Activated CD8-positive, alpha-beta memory T cell treated with anti-CD3 and anti-CD28 coated beads for 48 hours (primary cell): ENCODE measurements at places on chromosomes 4 and X.

- DNase-seq = no peak
These were observed 35.8 kb downstream of the YIPF6 start for GRCh38 chrX:68534691-68535090.

DNA sequence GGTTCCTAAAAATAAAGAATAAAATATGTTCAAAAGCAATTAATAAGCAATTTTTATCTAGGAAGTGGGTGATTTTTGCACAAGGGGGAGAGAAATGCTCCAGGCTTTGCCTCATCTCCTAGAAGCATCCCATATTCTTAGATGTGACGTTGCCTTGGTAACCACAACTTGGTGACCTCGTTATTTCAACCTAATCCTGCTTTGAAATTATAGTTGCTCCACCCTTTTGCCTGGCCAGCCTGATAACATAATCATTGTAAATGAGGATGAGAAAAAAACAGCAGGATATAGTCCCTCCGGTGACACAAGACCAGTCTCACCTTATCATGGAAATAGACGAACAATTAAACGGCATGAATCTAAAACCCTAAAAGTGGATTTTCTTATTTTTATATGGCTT lies 194.4 kb downstream of the QDPR start:
- no peak for DNase-seq

DNA sequence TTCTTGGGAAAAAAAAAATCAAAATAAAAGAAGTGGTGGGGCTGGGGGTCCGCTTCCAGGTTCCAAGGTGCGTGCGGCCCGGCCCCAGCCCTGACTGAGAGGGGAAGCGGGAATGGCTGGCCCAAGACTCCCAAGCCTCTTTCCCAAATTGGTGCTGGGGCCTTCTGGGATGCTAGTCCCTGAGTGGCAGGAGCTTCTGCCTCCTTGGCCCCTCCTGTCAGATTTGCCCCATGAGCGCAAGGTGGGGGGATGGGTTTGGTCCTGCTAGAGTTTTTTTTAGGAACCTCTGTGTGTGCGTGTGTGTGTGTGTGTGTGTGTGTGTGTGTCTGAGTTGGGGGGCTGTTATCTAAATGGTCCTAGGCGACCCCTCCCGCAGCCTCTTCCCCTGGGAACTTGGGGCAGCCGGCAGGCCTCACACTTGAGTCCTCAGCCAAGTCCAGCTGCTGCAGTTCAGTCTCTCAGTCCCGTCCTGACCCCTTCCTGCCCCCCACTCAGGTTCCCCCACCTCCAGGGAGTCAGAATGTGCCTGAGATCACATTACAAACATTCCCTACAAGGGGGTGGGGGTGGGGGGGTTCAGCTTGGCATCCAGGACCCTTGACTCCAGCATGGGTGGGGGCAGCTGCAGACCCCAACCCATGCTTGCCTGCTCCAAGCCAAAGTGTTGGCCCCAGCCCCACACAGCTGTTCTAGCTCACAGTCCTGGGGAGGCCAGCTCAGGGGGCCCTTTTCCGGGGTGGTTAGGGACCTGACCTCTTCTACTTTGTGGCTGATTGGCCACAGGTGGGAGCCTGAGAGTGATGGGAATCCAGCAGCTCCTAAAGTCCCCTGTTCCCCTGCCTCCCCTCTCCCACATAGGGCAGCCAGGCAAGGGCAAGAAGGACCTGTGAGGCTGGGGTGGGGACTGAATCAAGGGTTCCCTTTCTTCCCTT lies 4.0 kb downstream of the EFNB1 start:
- DNase-seq = no peak

GRCh38 chrX:107880054-107880610 lies 54.5 kb downstream of the MID2 start:
- DNase-seq = no peak

DNA sequence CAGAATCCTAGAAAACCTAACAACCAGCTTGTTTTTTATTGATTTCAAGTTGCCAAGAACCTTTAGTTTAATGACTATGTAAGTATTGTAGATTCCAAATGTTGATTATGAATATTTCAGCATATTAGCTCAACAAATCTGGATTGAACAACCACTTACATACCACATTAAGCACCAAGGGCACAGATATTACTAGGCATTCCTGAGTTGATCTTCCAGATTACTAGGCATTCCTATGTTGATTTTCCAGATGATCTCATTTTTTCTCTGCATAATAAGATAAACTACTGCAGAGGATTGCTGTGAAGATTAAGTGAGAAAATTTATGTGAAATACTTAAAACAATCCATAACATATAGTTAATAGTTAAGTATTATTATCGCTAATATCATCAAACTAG lies 17.4 kb upstream of the DCAF8L1 start:
- no peak for DNase-seq

DNA sequence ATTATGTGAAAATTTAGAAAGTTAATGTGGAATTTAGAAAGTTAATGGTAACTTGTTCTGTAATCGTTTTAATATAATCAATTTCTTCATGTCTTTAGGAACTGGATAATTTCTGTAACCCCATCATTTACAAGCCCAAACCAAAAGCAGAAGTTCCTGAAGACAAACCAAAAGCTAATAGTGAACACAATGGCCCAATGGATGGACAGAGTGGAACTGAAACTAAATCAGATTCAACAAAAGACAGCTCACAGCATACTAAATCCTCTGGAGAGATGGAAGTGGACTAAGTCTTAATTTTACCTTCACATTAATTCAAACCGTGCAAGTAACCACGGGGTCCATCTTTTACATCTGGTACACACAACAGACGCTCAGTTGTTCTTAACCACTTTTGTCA lies 48.1 kb upstream of the PLK4 start:
- DNase-seq = no peak

- DNase-seq = no peak
These were observed 79.2 kb downstream of the TMEM164 start for GRCh38 chrX:110082161-110082560.

- DNase-seq = no peak
These were observed 26.5 kb downstream of the HCCS start for GRCh38 chrX:11137543-11138139.

GRCh38 chr4:17773135-17773698 lies 8.2 kb downstream of the FAM184B start:
- DNase-seq = no peak

GRCh38 chr4:1463088-1463926 lies 57.1 kb upstream of the NKX1-1 start:
- DNase-seq = no peak

GRCh38 chr4:140037353-140038030 lies 116.5 kb downstream of the MAML3 start:
- no peak for DNase-seq

GRCh38 chr4:39324897-39325613 lies 41.1 kb downstream of the RFC1 start:
- DNase-seq = no peak

DNA sequence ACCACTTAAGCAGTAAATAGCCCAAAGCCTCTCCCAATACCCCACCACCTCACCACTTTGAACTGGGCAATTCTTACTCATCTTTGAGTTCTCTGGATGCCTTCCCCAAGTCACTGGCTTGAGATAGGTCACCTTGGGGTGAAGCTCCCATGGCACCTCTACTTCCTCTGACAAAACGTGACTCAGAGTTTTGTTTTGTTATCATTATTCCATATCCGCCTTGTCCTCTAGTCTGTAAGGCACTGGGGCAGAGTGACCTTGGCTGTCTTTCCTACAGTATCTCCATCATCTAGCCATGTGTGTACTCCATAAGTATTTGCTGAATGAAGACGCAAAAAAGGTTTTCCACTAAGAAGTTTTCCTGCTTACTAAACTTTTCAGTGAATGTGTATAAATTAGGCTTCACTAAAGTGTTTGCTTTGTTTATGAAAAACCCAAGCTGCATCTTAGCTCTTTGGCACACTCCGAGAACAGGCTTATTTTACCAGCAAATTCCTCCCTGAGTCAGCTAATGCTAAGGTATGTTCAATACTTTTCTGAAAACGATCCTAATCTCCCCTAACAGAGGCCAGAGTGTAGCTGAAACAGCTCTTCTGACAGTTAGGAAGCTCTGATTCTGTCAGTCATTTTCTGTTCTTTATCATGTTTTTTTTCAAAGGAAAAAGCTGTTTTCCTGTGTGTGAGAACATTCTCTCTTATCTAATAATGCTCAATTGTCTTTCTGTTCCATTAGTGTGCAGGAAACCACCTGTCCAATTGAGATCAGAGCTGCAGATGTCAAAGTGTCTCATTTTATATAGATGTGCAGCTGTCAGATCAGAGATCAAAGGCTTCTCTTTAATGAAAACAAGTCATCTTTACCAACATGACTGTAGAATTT lies 30.2 kb upstream of the TSPAN5 start:
- no peak for DNase-seq

DNA sequence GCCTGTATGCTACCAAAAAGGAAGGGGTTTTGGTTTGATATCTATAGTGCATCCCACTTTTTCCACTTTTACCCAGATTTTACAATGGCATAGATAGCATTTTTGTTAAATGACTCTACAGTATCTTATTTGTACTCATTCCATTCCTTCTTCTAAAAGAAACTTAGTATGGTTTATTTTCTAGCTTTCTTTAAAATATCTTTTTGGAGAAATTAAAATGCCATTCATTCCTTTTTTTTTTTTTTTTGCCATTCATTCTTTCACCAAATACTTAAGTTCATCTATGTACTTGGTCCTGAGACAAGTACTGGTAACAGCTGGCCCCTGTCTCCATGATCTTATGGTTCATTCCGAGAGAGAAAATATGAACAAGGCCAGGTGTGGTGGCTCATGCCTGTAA lies 49.1 kb downstream of the MID1 start:
- DNase-seq = no peak

DNA sequence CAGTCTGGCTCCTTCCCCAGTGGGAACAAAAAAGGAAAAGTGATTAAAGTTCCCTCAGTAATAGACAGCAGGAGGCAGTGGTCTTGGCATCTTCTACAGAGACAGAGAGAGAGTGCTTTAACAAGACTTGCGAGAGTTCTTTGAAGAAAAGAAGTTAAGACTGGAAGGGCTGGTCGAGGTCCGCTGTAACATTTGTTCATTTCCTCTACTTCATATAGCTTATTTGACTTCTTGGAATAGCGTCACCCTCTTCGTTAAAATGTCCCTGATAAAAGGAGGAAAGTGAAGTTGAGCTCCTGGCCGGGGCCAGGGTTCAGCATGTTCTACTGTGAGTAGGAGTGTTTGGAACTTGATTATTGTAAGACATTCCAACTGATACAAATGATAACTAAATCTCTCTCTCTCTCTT lies 179.8 kb downstream of the SLIT2 start:
- DNase-seq = no peak

DNA sequence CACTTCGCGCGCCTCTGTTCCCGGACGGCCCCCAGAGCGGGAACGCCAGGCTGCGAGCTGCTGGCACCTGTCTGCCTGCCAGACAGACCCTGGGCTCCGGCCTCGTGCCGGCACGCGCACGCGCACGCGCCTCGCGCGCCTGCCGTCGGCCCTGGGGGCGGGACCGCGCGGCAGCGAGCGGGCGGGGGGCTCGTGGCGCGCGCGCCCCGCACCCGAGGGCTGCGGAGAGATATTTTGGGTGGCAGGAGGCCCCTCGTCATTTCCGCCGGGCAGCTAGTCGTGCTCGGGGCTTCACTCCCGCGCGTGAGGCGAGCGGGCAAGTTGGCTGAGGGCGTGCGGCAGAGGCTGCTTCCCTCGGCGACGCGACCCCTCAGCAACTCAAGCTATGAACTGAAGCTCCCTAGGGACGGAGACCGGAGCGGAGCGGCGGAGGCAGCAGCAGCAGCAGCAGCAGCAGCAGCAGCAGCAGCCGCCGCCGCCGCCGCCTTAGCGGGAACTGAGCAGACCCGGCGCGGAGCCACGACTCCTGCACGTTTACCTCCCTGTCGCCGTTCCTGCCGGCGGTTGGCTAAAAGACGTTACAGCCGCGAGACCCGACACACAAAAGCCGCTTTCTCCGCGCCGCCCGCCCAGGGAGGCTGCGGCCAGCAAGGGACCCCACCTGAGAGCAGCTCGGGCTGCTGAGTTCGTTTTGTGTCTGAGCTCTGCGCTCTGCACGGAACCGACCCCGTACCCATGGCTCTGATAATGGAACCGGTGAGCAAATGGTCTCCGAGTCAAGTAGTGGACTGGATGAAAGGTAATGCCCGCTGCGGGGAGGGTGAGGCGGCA lies at the start of gene CNKSR2:
TSS of gene CNKSR2 (plus strand) at position 256 of the 831 bp plus-strand sequence. CDS start at position 736, 480 bp downstream.
- peak; percentile 26 for DNase-seq

- no peak for DNase-seq
These were observed 148.8 kb downstream of the POLA1 start for GRCh38 chrX:24842486-24842885.

DNA sequence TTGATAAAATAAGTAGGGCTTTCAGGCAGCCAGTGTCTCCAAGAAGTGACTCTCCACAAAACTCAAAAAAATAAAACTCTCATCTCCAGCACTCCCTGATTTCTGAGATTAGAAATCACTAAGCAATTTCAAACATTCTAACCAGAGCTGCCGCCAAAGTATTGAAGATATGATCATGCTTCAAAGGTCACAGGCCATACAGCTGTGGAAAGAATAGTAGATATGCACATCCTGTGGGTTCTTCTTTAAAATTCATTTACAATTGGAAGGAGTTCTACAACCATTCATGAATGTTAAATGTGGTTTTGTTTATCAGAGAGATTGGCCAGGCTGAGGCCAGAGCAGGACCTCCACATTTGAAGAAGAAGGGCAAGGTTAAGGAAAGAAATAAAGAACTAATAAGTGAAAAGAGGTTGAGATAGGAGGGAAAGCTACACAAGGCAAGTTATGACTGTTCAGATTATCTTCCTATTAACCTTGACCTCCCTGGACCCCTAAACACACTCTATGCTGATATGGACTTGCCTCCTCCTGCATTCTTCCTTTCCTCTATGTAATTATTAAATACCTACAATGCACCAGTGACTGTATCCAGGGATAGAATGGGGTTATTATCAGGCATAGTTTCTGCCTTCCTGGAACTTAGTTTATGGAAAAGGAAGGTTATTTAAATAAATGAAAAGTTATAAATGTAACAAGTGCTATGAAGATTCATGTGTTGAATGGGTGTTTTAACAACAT lies 56.4 kb downstream of the USP38 start:
- DNase-seq = no peak

- no peak for DNase-seq
These were observed 220.5 kb downstream of the IDS start for GRCh38 chrX:149284616-149285015.

- no peak for DNase-seq
These were observed 28.8 kb downstream of the PRDM8 start for GRCh38 chr4:80226094-80226493.

- DNase-seq = no peak
These were observed 136.6 kb upstream of the OTUD4 start for GRCh38 chr4:145316897-145317574.

DNA sequence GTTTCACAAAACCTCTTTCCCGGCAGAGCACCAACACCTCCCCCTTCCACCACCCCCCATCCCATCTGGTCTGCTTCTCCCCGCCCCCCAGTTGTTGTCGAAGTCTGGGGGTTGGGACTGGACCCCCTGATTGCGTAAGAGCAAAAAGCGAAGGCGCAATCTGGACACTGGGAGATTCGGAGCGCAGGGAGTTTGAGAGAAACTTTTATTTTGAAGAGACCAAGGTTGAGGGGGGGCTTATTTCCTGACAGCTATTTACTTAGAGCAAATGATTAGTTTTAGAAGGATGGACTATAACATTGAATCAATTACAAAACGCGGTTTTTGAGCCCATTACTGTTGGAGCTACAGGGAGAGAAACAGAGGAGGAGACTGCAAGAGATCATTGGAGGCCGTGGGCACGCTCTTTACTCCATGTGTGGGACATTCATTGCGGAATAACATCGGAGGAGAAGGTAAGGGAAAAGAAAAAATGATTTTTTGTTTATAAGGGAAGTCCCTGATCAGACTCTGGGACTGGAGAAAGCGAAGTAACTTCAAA lies at the start of gene PDGFRA:
TSS of gene PDGFRA (plus strand) at position 333 of the 541 bp plus-strand sequence. CDS start 29,476 bp downstream, outside the sequence.
- no peak for DNase-seq
